ENCODE measurements at places on chromosomes 11 and 22.
A peak's percentile ranks its signal among the peaks of the same experiment; 100 is the strongest.

DNA sequence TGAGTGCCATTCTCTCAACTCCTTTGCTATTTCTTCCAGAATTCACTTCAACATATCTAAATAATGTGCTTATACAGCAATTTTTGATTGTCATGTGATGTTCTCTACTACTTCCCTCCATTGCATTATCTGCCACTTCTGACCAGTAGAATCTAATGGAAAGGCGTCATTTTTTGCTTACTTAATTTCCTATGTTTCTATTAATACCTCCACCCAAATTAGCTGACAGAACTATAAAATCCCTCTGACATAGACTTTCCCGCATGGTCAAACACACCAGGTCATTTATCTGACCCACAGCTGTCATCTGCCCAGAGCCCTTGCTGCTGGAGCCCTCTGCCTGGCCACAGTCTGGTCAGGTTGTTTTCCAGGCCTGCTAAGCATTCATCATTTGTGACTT is 258.6 kb upstream of the NARS2 start:
- no peak for DNase-seq

DNA sequence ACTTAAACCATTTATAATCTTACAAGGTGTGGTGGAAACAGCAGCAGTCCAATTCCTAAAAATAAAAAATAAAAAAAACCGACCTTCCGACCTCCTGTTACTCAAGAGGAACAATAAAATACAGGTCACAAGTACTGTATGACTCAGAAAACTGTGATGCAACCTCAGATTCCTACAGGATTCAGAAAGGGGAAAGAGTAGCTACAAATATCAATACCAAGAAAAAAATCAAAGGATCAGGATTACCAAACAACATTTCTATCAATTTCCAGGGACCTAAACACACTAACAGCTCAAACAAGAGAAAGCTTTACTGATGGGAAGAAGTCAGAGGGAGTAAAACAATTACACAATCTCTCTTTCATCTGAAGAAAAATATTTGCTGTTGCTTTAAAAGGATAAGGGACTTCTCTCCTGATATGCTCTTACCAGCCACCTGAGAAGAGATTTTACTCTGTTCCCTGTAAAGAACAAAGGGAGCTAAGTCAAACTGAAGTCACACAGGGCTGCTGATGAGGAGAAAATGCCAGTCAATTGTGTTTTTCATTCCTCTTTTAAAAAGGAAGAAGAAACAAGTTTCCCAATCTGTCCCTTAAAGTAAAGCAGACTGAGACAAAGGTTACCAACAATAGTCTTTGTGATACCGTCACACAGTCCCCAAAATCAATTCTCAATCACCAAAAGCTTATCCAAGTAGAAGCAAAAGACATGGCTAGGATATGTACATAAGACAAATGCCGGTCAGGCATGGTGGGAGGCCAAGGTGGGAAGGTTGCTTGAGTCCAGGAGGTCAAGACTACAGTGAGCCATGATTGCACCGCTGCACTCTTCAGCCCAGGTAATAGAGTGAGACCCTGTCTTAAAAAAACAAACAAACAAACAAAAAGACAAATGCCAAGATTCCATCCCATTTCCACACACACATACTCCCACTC is 39.3 kb downstream of the AMBRA1 start:
- no peak for DNase-seq

GRCh38 chr11:24070435-24070834 is 426.4 kb upstream of the LUZP2 start:
- DNase-seq = no peak

- DNase-seq = no peak
Observed at GRCh38 chr11:118238421-118238820, 13.6 kb upstream of the JAML start.

- DNase-seq = no peak
Observed at GRCh38 chr11:134270250-134270714, 5.9 kb upstream of the GLB1L3 start.

DNA sequence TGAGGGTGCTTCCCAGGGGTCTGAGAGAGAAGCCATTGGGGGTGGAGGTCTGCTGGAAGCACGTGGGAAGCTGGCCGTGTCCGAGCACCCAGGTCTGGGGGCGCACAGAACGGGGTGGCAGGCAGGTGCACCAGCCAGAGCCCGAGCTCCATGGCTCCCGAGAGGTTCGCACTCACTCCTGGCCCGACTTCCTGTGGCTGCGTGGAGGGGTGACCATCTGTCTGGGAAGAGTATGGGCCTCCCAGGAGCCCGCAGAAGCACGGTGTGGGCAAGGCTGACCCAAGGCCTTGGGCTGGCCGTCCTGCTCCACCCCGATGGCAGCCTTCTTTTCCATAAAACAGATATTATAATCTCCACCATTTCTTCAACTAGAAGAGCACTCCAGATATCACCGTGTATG is 256.0 kb upstream of the B3GAT1 start:
- no peak for DNase-seq

DNA sequence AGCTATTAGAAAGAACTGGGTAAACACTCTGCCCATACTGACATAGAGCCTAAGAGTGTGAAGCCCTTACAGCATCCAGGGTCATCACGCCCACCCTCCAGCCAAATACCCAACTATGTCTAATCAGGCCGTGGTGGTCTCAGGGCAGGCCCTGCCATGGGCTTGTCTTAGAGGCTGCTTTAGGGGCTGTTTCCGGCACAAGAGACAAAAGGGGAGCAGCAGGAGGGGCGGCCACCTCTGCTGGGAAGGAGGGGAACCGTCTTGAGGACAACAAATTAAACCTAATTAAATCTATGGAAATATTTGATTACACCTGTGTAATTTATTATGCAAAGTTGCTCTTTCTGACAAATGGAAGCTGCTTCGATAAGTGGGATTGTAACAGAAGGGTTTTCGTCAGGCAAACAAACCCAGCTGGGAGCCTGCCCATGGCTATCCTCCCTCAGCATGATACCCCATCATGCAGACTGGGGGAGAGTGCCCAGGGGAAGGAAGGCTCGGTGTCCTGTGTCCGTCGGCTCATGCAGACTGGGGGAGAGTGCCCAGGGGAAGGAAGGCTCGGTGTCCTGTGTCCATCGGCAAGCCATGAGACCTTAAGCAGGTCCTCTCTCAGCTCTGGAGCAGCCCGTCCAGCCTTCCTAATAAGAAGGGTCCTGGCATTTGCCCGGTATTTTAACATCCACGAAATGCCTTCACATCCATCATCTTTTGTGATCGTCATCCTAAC is 163.6 kb upstream of the B3GAT1 start:
- no peak for DNase-seq

DNA sequence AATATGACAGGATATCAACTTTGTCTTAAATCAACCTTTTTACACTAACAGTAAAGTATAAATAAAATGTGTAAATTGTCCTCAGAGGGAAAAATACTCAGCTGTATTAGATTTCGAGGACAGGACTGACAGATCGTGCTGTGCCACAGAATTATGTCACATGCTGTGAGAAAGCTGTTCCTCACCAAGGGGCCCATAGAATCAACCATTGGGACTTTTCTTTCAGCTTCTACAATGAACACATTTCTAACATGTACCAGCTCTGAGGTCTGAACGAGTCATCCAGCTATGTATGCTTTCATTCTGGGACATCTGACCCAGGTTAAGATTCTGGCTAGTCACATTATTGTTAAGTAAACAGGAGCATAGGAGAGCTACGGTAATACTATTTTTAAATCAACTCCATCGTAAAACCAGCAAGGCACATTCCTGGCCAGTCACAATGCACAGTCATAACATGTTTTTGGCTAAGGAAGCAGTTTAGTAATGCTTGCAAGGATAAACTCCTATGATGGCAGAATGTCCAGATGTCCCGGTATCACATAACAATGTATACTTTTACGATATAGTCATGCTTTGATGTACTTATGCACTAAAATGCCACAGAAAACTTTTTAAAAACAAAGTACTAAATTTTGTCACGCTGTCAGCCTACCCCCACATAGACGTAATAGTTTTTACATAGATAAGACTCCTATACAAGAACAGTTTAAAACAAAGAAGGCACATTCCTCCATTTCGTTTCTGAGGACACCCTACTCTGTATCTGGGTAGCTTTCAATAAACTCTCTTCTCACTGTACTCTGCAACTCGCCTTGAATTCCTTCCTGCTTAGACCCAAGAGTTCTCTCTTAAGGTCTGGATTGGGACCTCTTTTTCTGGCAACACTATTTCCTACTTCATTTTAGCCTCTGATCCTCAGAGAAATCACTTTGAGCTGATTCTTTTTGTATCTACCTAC is 27.4 kb downstream of the ZNF214 start:
- DNase-seq = no peak

DNA sequence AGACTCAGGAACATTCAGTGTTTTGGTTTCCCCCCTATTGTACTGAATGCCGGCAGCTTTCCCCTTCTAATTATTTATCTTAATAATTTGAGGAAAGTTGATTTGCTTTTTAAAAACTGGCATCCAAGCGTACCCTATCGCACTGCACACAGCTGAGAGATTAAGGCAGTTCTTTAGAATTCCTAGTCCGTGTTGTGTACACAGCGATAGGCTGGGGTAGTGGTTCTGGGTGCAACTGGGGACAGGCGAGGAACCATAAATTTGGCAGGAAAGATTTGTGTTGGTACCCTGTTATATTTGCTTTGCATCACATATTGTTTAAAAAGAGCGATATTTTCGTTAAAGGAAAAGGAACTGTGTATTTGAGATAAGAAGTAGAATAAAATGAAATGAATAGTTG is 39.2 kb downstream of the PTPRJ start:
- DNase-seq = no peak

DNA sequence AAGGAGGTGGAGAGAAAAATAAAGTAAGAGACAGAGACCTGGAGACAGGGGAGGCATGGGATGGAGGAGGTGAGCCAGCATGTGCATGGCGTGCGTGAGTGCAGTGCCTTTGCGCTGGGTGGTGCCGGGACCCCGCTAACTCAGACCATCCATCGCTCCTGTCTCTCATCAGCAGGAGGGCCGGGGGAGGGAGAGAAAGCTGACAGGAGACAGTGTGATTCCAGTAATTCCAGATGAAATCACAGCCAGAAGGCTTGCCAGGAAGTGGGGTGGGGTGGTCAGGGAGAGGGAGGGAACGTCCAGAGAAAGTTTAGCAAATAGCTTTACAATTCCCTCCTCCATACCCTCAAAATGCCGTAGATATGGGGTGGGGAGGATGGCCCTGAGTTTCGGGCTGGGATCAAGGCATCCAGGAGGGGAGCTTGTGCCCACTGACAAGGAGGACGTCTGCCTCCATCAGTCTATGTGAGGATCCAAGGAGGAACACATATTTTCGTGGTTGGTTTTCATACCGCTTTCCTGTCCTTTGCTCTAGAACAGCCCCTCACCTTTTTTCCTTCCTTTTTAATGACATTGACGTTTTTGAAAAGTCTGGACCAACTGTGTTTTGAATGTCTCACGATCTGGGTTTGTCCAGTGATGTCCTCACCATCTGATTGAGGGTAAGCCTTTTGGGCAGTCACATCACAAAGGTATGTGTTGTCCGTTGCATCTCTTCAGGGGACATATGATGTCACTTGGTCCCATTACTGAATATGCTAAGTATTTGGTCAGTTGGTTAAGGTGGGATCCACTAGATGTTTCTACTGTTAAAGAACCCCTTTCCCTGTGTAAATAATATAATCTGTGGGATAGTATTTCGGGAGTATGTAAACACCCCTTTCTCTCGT is 567.3 kb downstream of the MIAT start:
- DNase-seq = peak; percentile 77

DNA sequence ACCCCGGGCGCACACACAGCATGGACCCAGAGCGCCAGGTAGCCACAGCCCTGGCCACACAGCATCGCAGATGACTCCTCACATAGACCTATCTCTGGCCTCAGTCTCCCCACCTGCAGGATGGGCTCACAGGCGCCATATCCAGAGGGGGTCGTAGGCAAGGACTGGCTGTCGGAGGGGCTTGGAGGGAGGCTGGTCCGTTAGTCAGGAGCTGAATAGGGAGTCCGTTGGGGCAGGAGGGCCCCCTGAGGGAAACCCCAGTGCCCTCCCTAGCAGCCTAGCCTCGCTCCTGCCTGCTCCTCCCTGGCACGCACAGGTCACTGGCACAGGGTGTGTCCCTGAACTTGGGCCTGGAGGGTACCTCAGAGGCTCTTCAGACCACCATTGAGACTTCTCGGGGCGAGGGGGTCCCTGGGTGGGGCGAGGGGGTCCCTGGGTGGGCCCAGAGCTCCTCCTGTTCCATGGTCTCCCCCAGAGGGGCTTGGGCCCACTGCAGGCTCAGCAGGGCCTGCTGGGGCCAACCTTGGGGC is 2.0 kb downstream of the PLXNB2 start:
- DNase-seq = no peak

DNA sequence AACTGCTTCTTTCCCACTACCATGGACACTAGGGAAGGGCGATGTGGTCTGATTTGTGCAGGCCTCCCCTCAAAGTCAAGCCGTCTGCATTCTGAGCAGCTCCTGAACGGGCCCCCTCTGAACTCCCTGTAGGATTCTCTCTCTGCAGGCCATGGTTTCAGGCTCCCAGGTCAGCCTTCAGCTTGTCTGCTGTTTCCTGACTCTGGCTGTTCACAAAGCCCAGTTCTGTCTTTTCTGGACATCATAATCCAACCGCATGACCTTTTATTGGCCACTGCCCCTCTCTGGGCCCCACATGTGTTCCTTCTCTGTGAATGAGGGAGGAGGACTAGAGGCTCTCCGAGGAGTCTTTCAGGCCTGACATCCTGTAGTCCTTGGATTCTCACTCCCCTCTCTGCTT is 161.0 kb downstream of the FEZ1 start:
- DNase-seq = no peak

DNA sequence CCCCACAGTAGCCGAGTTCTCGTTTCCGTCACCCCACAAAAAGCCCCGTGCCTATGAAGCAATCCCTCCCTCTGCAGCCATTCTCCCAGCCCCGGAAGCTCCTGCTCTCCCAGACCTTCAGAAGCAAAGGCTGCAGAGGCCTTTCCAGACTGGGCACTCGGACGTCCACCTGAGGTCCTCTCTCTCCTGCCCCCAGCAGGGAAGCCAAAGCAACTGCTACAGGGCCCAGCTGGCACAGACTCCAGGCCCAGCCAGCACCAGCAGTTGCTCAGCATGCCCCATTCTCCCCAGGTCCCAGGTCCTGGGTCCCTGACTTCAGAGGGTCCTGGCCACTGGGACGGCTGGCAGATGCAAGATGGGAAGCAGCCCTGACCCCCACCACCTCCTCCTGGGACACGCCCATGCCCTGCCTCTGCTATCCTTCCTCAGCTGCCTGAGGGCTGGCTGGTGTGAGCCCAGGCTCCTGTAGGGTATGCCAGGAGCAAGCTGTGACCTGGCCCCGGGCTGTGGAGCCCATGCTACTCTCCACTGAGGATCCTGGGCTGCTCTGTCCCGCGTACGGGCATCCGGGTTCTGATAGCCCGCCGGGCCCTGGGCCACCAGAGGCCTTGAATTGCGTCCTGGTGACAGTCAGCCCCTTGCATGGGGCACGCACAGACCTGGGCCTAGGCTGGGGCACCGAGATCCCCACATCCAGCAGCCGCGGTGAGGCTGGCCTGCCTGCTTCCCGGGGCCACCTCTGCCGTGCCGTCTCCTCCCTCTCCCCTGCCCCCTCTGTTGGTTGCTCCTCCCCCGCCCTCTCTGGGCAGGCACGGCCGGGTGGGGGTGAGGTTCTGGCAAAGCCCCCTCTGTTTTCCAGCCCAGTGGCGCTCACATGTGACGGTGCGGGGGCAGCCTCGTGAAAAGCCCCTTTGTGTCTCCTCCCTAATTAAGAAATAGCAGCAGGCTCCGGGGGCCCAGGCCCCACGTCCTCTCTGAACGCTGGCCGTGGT is 1310.3 kb downstream of the BRD1 start:
- DNase-seq = no peak

All from uterus (tissue), 4 donors.